ENCODE measurements at places on chromosomes 13 and 19.
A peak's percentile ranks its signal among the peaks of the same experiment; 100 is the strongest.

DNA sequence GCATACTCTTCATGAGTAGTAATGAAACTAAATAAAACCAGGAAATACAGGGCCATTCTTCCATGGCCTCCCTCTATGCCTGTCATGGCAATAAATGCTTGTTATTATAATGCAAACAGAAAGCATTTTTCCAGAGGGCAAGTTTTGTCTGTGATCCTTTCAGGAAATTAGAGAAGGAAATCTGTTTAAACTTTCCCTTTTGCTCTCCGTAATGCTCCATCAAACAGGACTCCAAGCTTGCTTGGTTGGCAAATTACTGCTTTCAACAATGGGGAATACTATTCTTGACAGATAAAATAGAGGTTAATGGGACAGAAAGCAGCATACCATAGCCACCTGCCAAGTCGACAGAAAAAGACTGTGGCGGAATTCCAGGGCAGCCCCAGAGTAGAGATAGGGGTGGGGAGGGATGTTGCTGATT, 252.5 kb downstream of the LHFPL6 start:
- peak; percentile 46 for DNase-seq

- no peak for DNase-seq
Observed at GRCh38 chr19:1577090-1577928, 9.2 kb upstream of the MEX3D start.

DNA sequence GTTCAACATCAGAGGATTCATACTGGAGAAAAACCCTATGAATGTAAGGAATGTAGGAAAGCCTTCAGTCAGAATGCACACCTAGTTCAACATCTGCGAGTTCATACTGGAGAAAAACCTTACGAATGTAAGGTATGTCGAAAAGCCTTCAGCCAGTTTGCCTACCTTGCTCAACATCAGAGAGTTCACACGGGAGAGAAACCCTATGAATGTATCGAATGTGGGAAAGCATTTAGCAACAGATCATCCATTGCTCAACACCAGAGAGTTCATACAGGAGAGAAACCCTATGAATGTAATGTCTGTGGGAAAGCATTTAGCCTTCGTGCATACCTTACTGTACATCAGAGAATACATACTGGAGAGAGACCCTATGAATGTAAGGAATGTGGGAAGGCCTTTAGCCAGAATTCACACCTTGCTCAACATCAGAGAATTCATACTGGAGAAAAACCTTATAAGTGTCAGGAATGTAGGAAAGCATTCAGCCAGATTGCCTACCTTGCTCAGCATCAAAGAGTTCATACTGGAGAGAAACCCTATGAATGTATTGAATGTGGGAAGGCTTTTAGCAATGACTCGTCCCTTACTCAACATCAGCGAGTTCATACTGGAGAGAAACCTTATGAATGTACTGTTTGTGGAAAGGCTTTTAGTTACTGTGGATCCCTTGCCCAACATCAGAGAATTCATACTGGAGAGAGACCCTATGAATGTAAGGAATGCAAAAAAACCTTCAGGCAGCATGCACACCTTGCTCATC, 15.4 kb downstream of the ZNF570 start:
- DNase-seq = no peak

- no peak for DNase-seq
Observed at GRCh38 chr13:43229506-43229905, 206.1 kb downstream of the DNAJC15 start.

GRCh38 chr19:41307090-41307875, 2.7 kb upstream of the CCDC97 start:
- no peak for DNase-seq

DNA sequence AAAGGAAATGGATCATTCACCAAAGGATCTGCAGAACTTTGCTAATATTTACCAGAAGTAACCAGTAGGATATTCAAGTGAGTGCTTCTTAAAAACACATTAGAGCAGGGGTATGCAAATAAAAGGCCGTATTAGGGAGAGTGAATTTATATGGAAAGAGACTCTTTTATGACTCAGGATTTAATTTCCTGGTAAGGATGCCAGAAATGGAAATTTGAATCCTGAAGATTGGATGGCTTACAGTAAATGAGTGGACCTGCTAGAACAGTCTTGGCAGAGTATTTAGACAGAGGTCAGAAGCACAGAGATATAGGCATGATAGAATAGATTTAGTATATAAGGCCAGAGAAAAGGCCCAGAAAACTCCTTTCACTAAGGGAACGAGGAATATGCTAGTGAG, 201.6 kb downstream of the SLITRK5 start:
- DNase-seq = no peak

GRCh38 chr13:75830842-75831241, 194.7 kb downstream of the LMO7 start:
- no peak for DNase-seq

GRCh38 chr19:19587771-19588170, 30.7 kb downstream of the PBX4 start:
- DNase-seq = no peak

GRCh38 chr13:80591976-80592740, 251.2 kb upstream of the SPRY2 start:
- no peak for DNase-seq

GRCh38 chr13:34167347-34167746, 349.4 kb downstream of the RFC3 start:
- DNase-seq = no peak

GRCh38 chr19:17086120-17086519, 10.5 kb downstream of the MYO9B start:
- DNase-seq = no peak

GRCh38 chr19:51830274-51830673, 35.3 kb downstream of the FPR3 start:
- DNase-seq = no peak

Measured in cerebellar nuclear complex (tissue), 1 donor.